GM12878 (cell line): ENCODE measurements at places on chromosomes 7 and 10. TPM values are rescaled to one million over a fixed set of nuclear protein-coding genes. Genes with fewer than 3 reads are reported as not detected.

- DNase-seq, result no peak
- no peaks in the 10 kb centered on the region for H3K36me3 ChIP-seq
- H3K4me1 ChIP-seq, result no peaks in the 10 kb centered on the region
These were observed 13.2 kb upstream of the EN2 start for GRCh38 chr7:155444746-155445145.

DNA sequence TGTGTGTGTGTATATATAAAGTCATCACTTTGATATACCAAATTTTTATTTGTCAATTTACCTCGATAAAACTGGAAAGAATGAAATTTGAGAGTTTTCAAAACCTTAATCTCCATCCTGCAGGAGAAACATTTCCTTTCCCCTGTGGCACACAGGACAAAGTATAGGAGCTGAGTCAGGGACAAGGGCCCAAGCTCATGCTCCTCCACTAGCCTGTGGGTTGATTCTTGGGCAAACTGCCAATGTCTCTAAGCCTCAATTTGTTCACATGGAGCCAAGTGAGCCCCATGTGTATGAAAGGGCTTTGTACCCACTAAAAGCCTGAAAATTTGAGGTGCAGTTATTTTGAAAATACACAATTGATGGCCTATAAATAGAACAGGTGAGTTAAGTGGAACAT lies 60.3 kb upstream of the IL6 start:
- peaks cover 4% of the 10 kb centered on the region; the same call in 1 of the 2 replicates for H3K4me1 ChIP-seq
- H3K36me3 ChIP-seq, result no peaks in the 10 kb centered on the region
- no peak overlapping the region for H3K4me3 ChIP-seq
- H3K27me3 ChIP-seq, result no peaks in the 10 kb centered on the region

- no peaks in the 10 kb centered on the region for H3K36me3 ChIP-seq
- H3K4me3 ChIP-seq, result no peak overlapping the region
- DNase-seq, result no peak
- H3K27me3 ChIP-seq, result no peaks in the 10 kb centered on the region
These were observed 24.5 kb downstream of the RNF32 start for GRCh38 chr7:156665101-156665500.

GRCh38 chr7:151745706-151746105 lies 131.2 kb downstream of the PRKAG2 start:
- H3K27me3 ChIP-seq, result no peaks in the 10 kb centered on the region; the same call in 1 of the 2 replicates
- H3K36me3 ChIP-seq, result no peaks in the 10 kb centered on the region
- no peak overlapping the region for H3K27ac ChIP-seq
- no peak overlapping the region for H3K4me3 ChIP-seq
- no peak for DNase-seq

GRCh38 chr10:118927321-118927720 lies 102.2 kb upstream of the NANOS1 start:
- H3K4me3 ChIP-seq, result no peak overlapping the region
- no peak for DNase-seq

GRCh38 chr7:55275291-55276200 lies 89.6 kb upstream of the LANCL2 start:
- H3K4me1 ChIP-seq, result no peaks in the 10 kb centered on the region
- DNase-seq, result no peak
- peaks cover 2% of the 10 kb centered on the region; the same call in 1 of the 2 replicates for H3K27me3 ChIP-seq
- H3K27ac ChIP-seq, result no peak overlapping the region
- no peaks in the 10 kb centered on the region for H3K36me3 ChIP-seq

DNA sequence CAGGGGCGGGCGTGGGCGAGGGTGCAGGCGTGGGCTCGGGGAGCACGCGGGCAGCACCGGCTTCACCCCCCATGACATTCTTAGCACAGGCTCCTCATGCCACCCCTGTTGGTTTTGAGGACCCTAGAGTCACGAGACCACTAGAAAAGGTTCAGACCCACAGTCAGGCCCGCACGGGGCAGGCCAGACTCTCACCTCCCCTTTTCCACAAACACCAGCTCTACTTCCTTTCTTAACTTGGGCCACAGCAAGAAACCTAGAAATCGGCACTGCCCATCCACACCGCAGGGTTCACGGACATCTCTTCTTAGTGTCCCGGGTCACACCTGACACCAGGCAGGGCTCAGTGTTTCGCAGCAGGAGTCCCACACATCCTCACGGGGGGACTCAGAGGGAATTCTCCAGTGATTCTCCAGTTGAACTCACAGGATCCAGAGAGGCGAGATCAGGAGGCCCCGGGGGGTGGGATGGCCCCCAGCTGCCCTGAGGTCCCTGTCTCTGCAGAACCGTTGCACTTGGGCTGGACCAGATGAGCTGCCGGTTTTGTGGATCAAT lies 52.0 kb downstream of the JAKMIP3 start:
- no peaks in the 10 kb centered on the region for H3K36me3 ChIP-seq
- no peak overlapping the region for H3K4me3 ChIP-seq
- no peak overlapping the region for H3K27ac ChIP-seq

DNA sequence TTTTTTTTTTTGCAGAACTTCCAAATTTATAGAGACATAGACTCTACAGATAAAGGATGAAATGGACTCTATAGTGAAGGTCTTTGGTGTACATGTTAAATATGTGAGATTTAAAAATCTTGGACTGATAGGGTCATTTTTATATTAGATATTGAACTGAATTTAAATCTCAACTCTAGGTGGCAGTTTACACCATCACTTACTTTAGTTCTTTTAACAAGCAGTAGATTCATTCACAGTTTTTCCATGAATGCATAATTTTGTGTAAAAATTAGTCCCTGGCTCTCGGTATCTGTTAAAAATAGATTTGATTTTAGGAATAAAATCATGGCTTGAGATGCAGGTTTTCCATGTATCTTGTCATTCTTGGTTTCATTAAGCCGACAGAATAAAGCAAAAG lies 31.1 kb upstream of the SNX13 start:
- H3K4me3 ChIP-seq, result no peak overlapping the region
- DNase-seq, result no peak

GRCh38 chr7:25314731-25315267 lies 86.5 kb upstream of the NPVF start:
- H3K27me3 ChIP-seq, result peaks cover 1% of the 10 kb centered on the region; the same call in 1 of the 2 replicates
- no peak for DNase-seq
- no peaks in the 10 kb centered on the region for H3K36me3 ChIP-seq

- no peaks in the 10 kb centered on the region for H3K27me3 ChIP-seq
- no peak overlapping the region for H3K4me3 ChIP-seq
- H3K4me1 ChIP-seq, result no peaks in the 10 kb centered on the region
- DNase-seq, result no peak
These were observed 437.5 kb upstream of the GHITM start for GRCh38 chr10:83701799-83702198.

GRCh38 chr7:25795824-25796235 lies 356.2 kb upstream of the NFE2L3 start:
- no peaks in the 10 kb centered on the region for H3K36me3 ChIP-seq
- no peak for DNase-seq
- H3K27ac ChIP-seq, result no peak overlapping the region
- no peaks in the 10 kb centered on the region for H3K4me1 ChIP-seq

- DNase-seq, result no peak
- H3K27me3 ChIP-seq, result no peaks in the 10 kb centered on the region
- no peaks in the 10 kb centered on the region for H3K4me1 ChIP-seq
- H3K4me3 ChIP-seq, result no peak overlapping the region
These were observed 13.2 kb downstream of the MLXIPL start for GRCh38 chr7:73611017-73611555.

DNA sequence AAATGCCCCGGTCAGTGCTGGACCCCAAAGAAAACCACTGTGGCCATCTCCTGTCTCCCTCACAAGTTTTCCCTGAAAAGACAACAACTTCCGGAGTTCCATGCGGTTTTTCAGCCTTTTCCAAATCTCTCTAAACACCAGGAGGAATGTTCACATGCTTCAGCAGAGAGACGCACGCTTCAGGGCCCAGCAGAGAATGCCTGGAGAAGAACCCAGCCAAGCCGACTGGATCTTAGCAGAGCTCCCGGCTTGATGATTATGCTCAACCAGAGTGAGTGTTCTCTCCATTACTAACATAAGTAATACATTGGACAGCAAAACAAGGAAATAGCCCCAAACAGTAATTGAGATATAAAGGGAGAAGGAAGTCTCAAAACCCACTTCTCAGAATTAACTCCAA lies 17.9 kb downstream of the PRKCQ start:
- peaks cover 6% of the 10 kb centered on the region for H3K27me3 ChIP-seq
- no peak overlapping the region for H3K4me3 ChIP-seq
- no peak overlapping the region for H3K27ac ChIP-seq
- DNase-seq, result no peak

- H3K27me3 ChIP-seq, result peaks cover 2% of the 10 kb centered on the region; the same call in 1 of the 2 replicates
- H3K4me1 ChIP-seq, result no peaks in the 10 kb centered on the region
- no peak for DNase-seq
These were observed at the start of gene VWDE for GRCh38 chr7:12403287-12404181. TSS of gene VWDE (minus strand) at chr7:12403865. CDS start at chr7:12403716, 149 bp downstream.

GRCh38 chr10:69497611-69498390 lies 46.5 kb downstream of the TSPAN15 start:
- H3K4me3 ChIP-seq, result no peak overlapping the region
- H3K27me3 ChIP-seq, result no peaks in the 10 kb centered on the region
- H3K4me1 ChIP-seq, result no peaks in the 10 kb centered on the region
- no peaks in the 10 kb centered on the region for H3K36me3 ChIP-seq
- no peak overlapping the region for H3K27ac ChIP-seq
- DNase-seq, result no peak

DNA sequence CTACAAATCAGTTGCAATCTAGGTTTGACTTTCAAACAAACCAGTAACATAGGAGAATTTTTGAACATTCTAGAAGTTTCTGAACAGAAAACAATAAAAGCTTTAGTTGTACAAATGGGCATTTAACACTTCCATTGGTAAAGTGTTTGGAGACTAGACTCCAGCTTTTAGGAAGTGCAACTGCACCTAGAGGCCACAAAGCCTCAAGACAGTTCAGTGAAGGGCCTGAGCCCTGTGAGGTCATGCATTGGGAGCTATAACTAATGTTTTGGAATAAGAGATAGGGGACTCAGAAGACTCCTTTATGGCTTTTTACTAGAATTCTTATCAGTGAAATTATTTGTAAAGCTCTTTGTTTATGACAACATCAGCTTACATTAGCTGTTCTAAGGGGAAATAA lies 3.0 kb upstream of the EPHB6 start:
- no peaks in the 10 kb centered on the region; the same call in none of the 2 replicates for H3K27me3 ChIP-seq
- H3K4me1 ChIP-seq, result no peaks in the 10 kb centered on the region
- no peak overlapping the region for H3K4me3 ChIP-seq
- no peak overlapping the region for H3K27ac ChIP-seq

DNA sequence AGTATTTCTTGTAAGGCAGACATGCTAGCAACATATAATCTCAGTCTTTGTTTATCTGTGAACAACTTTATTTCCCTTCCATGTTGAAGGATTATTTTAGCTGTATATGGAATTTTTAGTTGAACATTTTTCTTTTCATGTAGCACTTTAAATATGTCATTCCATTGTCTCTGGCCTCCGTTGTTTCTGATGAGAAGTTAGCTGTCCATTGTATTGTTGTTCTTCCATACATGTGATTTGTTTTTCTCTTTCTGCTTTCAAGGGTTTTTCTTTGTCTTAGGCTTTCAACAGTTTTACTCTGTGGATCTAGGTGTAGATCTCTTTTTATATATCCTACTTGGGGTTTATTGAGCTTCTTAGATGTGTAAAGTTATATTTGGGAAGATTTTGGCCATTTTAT lies 66.3 kb upstream of the COMTD1 start:
- no peaks in the 10 kb centered on the region for H3K4me1 ChIP-seq
- H3K27me3 ChIP-seq, result no peaks in the 10 kb centered on the region
- no peak overlapping the region for H3K27ac ChIP-seq
- no peaks in the 10 kb centered on the region for H3K36me3 ChIP-seq

GRCh38 chr10:12847361-12847975 lies 154.0 kb downstream of the CCDC3 start:
- H3K36me3 ChIP-seq, result no peaks in the 10 kb centered on the region
- no peak overlapping the region for H3K27ac ChIP-seq
- no peaks in the 10 kb centered on the region for H3K4me1 ChIP-seq
- no peak for DNase-seq

DNA sequence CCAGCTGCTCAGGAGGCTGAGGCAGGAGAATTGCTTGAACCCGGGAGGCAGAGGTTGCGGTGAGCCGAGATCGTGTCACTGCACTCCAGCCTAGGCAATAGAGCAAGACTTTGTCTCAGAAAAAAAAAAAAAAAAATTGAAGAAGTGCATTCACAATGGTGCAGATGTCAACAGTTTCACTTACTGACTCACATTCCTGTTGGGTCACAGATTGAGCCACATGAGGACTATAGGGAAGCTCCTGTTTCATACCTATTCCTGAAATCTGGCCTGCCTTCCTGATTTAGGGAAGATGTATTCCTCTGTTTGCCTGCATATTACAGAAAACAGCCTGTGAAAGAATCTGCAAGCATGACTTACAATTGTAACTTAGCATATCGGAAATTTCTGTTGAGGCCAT lies 78.2 kb downstream of the AKR1C4 start:
- DNase-seq, result no peak
- H3K27me3 ChIP-seq, result no peaks in the 10 kb centered on the region
- H3K4me3 ChIP-seq, result no peak overlapping the region
- H3K4me1 ChIP-seq, result no peaks in the 10 kb centered on the region
- no peaks in the 10 kb centered on the region for H3K36me3 ChIP-seq
- H3K27ac ChIP-seq, result no peak overlapping the region

GRCh38 chr7:16028636-16029035 lies 342.2 kb upstream of the MEOX2 start:
- no peak overlapping the region for H3K4me3 ChIP-seq
- no peaks in the 10 kb centered on the region for H3K36me3 ChIP-seq
- DNase-seq, result no peak

The ERVW-1 gene
- not detected in 2 replicates for total RNA-seq

The FRMPD2 gene
- total RNA-seq, result 1.4 and 2.1 TPM in 2 replicates

The MET gene
- total RNA-seq, result 0.21 TPM in 2 replicates

The HOXA2 gene
- not detected in 2 replicates for total RNA-seq

The LIPA gene
- total RNA-seq, result 32.3 and 33.8 TPM in 2 replicates

The SPDYE5 gene
- not detected in 2 replicates for total RNA-seq

The ATP6V1F gene
- 143 and 155 TPM in 2 replicates for total RNA-seq

The SPDYE2 gene
- not detected in 2 replicates for total RNA-seq

The STOX1 gene
- total RNA-seq, result 0.58 and 0.67 TPM in 2 replicates

The CDNF gene
- 0.43 and 1.0 TPM in 2 replicates for total RNA-seq

The NEUROG3 gene
- not detected in 2 replicates for total RNA-seq

The ABCB1 gene
- total RNA-seq, result 2.5 and 2.6 TPM in 2 replicates

The NME8 gene
- total RNA-seq, result 0.51 TPM in 1 of 2 replicates, not detected in the other

The LRRC4 gene
- total RNA-seq, result 0.16 TPM in 1 of 2 replicates, not detected in the other

The HOXA9 gene
- total RNA-seq, result not detected in 2 replicates

The COL17A1 gene
- 0.05 TPM in 1 of 2 replicates, not detected in the other for total RNA-seq

The AGR3 gene
- not detected in 2 replicates for total RNA-seq

The UNCX gene
- not detected in 2 replicates for total RNA-seq

The NPM3 gene
- total RNA-seq, result 113 and 118 TPM in 2 replicates

The OR6B1 gene
- not detected in 2 replicates for total RNA-seq

The DDC gene
- not detected in 2 replicates for total RNA-seq

The C7orf57 gene
- not detected in 2 replicates for total RNA-seq

The GRIFIN gene
- total RNA-seq, result not detected in 2 replicates
